ENCODE measurements at places on chromosomes 6 and 20. TPM values are rescaled to one million over a fixed set of nuclear protein-coding genes. Genes with fewer than 3 reads are reported as not detected.

Gene MCHR2
- total RNA-seq, result 0.15 TPM

Gene EYA2
- total RNA-seq, result 0.15 TPM

Gene PBOV1
- total RNA-seq, result not detected

Gene HCK
- not detected for total RNA-seq

Gene BCLAF1
- total RNA-seq, result 131 TPM

Gene BPIFA1
- total RNA-seq, result not detected

Gene BCAS1
- total RNA-seq, result not detected

Gene PTK6
- total RNA-seq, result not detected

Gene PMEPA1
- 7.5 TPM for total RNA-seq

Gene CFB
- 7.8 TPM for total RNA-seq

Gene NFKBIL1
- 12.8 TPM for total RNA-seq

Gene BFSP1
- total RNA-seq, result 5.5 TPM

Gene RAB32
- 91.6 TPM for total RNA-seq

Gene HDGFL1
- not detected for total RNA-seq

Gene GABBR1
- 2.1 TPM for total RNA-seq

Gene CDSN
- not detected for total RNA-seq

Gene FAM209B
- total RNA-seq, result not detected

Gene SLC17A3
- total RNA-seq, result not detected

Gene DIDO1
- total RNA-seq, result 42.6 TPM

Gene ULBP1
- total RNA-seq, result 1.1 TPM

Gene CLVS2
- total RNA-seq, result not detected

Gene BMP6
- total RNA-seq, result not detected

Gene OTOR
- total RNA-seq, result not detected

Gene SLC22A16
- total RNA-seq, result 0.42 TPM

Data from M059J (cell line).